ENCODE measurements at places on chromosomes 5 and 9.
A peak's percentile ranks its signal among the peaks of the same experiment; 100 is the strongest.

DNA sequence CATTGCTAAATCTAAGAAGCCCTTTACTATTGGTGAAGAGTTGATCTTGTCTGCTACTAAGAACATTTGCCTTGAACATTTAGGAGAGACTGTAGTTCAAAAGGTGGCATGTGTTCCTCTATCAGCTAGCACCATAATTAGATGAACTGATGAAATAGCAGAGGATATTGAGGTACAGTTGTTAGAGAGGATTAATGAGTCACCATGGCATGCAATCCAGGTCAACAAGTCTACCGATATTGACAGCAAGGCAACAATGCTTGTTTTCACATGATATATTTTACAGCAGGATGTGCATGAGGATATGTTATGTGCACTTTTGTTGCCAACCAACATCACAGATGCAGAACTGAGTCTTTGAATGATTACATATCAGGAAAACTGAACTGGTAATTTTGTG lies 134.3 kb upstream of the CDH9 start:
- no peak for DNase-seq

GRCh38 chr5:122516432-122516743 lies 204.4 kb downstream of the SNCAIP start:
- DNase-seq = no peak

- DNase-seq = no peak
These were observed 103.5 kb downstream of the CDC42SE2 start for GRCh38 chr5:131367219-131367860.

DNA sequence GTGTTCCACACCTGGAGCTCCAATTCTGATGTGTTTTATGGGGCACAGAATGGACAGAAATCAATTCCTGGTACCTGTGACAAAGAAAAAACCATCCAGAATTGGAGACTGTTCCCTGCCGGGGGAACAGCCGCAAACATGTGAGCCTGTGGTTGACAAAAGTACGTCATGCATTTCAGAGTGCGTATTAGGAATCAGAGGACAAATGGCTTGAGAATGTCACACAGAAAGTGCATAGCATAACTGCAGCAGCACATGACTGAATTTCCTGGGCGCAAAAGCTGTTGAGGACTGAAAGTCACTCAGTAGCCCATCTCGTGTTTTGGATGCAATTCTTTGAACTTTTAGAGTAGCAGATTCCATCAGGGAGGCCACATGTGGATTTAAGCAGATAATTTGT lies 85.1 kb downstream of the TRIO start:
- DNase-seq = no peak

GRCh38 chr9:98894171-98894570 lies 49.5 kb upstream of the COL15A1 start:
- no peak for DNase-seq

DNA sequence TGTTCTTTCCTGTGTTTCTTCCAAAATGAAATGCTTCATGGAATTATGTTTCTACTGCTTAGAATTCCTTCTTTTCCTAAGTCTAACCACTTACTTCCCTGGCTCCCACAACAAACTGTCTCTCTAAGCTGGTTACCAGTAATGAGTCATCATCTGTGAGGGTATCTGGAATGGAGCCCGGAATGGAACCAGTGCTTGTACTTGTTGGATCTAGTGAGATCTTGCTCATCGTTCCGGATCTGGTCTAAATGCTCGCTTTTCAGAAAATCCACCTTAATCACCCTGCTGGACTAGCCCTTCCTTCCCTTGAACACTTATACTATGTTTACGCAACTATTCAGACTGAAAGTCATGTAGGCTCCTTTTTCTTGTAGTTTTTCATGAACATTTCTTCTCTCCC lies 184.8 kb downstream of the PBX3 start:
- DNase-seq = no peak

DNA sequence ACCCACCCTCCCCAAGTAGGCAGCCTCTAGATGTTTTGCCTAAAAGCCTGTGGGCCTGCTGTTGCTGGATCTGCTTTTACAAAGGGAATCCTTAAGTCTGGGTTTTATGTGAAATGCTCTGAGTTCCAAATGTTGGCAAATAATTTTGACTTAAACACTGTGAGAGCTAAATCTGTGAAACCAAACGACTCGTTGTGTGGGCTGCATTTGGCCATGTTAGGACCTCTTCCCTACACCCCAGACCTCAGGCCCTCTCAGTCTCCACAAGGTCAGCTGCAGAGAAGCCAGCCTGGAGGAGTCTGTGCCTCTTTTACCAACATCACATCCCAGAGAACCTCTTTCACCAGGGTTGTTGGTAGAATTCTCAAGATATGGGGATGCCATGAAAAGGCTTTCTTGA lies 9.4 kb downstream of the LCP2 start:
- peak; percentile 63 for DNase-seq

- DNase-seq = no peak
These were observed 46.0 kb downstream of the C9orf152 start for GRCh38 chr9:110161940-110162339.

DNA sequence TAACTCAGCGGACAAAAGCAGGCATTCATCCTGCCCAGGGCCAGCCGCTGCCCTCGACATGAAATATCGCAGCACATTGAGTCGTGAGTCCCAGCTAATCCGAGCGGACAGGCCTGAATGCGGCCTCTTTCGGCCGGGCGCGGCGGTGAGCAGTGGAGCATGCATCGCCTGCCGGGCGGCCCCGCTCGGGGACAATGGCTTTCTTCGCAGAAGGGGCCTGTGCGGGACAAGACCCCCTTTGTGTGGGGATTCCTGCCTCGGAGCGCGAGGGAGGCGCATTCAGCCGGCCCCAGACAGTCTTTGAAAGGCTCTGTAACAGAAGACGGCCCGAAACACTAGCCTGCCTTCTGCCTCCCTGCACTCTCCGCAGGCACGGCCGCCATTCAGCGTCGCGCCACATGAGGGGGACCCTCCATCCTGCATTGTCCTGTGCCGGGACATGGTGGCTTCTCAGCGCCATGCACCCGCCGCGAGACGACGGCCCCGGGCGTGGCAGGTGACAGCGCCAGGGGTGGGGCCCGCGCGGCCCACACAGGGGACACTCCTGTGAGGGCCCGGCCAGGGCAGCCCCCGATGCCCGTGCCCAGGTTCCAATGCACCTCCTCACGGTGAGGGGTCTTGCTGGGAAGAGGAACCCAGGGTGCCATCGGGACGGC lies 52.0 kb downstream of the EXD3 start:
- no peak for DNase-seq

DNA sequence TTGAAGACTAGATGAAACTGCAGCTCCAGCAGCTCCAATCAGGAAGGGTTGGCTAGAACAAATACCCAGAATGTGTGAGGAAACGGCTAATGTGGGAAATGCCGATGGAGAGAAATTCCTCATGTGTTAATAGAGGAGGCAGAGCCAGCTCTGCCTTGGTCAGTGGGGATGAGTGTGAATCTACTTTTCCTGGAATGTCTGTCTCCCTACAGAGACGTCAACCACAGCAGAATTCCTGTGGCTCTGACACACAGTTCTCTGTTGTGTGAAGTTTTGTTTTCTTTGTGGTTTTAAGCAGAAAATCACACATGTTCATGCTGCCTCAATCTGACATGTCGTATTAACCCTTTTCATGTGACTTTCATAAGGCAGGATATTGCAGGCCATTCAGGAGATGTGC lies 476.6 kb upstream of the WWC1 start:
- DNase-seq = no peak

DNA sequence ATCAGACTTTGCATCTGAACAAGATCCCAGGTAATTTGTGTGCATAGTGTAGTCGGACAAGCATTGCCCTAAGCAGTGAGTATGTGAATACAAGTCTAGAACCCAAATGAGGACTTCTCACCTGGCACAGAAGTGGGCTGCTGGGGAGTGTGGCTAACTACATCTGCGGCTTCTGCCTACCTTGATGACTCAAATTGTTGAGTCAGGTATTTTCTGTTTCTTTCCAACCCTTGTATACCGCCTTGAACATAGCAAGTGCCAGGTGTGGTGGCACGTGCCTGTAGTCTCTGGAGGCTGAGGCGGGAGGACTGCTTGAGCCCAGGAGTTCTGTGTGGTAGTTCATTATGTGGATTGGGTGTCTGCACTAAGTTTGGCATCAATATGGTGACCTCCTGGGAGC lies 7.9 kb upstream of the JADE2 start:
- DNase-seq = no peak

DNA sequence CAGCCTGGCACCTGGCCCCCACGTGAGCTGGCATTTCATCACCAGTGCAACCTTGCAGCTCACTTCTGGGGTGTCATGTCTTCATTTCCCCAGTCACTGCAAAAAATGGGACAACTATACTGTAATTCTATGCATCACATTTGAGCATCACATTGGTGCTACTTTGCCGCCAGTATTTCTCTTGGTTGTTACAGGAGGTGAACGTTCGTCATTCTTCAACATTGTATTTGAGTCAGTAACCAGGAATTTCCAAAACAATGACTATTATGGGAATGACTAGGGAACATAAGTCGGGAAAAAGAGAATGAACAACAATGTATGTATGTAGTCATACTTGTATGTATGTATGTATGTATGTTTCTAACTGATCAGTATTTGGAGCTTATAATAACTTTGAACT lies 1278.0 kb downstream of the EFNA5 start:
- DNase-seq = no peak

- DNase-seq = no peak
These were observed 1157.4 kb upstream of the CDH18 start for GRCh38 chr5:21145376-21145775.

GRCh38 chr5:67375606-67376005 lies 179.0 kb upstream of the CD180 start:
- no peak for DNase-seq

- no peak for DNase-seq
These were observed 175.0 kb downstream of the GNAQ start for GRCh38 chr9:77856615-77857014.

- DNase-seq = no peak
These were observed 11.3 kb downstream of the ANKDD1B start for GRCh38 chr5:75622564-75622963.

DNA sequence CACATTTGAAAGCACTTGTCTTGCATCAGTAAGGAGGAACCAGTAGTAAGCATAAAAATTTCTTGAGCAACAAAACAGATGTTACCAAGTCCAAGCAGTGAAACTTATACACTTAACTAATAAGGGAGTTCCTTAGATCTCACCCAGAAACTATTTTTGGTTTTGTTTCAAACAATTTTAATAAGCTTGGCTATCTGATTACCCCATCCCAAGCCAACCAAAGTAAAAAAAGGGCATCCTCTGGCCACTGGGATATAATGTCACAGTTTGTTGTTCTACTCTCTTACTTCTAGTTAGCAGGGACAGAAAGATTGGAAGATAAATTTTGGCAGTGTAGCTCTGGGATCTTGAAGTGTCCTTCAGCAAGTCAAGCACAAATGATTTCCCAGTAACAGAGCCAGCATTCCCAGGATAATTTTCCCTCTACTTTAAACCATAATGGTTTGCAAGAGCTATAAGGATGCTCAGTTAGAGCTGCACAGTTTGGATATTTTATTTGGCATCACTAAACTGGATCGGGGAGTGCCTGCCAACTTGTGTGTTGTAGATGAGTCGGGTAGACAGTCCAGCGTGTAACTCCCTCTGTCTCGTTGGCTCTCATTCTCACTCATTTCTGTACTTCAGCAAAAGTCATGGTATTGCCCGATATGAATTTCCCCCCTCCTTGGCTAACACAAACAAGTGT lies 161.9 kb upstream of the HMHB1 start:
- DNase-seq = peak; percentile 13

GRCh38 chr5:162762119-162762518 lies 675.3 kb upstream of the CCNG1 start:
- DNase-seq = no peak

GRCh38 chr5:15499528-15500324 lies at the start of gene FBXL7:
TSS of gene FBXL7 (plus strand) at chr5:15500180.
- no peak for DNase-seq

GRCh38 chr9:132698989-132699388 lies 28.7 kb downstream of the GTF3C4 start:
- no peak for DNase-seq

GRCh38 chr5:91706785-91707520 lies 323.8 kb upstream of the ARRDC3 start:
- DNase-seq = no peak

- peak; percentile 7 for DNase-seq
These were observed 14.8 kb downstream of the ANXA1 start for GRCh38 chr9:73166468-73166867.

- DNase-seq = peak; percentile 79
These were observed 33.1 kb downstream of the APTX start for GRCh38 chr9:32968101-32969011.

- peak; percentile 61 for DNase-seq
These were observed 15.0 kb upstream of the IL12B start for GRCh38 chr5:159345336-159345735.

DNA sequence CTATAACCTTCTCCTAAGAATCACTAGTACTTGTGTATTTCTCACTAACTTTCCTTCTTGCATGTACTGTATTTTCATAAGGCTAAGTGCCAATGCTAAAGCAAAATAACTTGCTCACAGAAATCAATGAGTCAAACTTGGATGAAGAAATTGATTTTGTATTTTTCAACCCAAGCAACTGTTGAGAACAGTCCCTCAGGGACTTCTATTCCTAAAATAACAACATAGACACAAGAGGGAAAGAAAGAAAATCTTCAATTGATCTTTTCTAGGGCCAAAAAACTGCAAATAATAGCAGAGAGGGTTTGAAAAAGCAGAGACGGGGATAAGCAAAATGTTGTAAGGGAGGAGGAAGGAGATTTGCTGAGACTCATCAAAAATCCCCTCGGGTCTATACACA lies 69.8 kb downstream of the HABP4 start:
- DNase-seq = no peak

GRCh38 chr9:129334105-129334935 lies 156.3 kb upstream of the IER5L start:
- peak; percentile 76 for DNase-seq

- DNase-seq = no peak
These were observed 4.6 kb upstream of the ISL1 start for GRCh38 chr5:51378448-51379330.

GRCh38 chr9:93898026-93898425 lies 57.1 kb downstream of the BARX1 start:
- DNase-seq = no peak

DNA sequence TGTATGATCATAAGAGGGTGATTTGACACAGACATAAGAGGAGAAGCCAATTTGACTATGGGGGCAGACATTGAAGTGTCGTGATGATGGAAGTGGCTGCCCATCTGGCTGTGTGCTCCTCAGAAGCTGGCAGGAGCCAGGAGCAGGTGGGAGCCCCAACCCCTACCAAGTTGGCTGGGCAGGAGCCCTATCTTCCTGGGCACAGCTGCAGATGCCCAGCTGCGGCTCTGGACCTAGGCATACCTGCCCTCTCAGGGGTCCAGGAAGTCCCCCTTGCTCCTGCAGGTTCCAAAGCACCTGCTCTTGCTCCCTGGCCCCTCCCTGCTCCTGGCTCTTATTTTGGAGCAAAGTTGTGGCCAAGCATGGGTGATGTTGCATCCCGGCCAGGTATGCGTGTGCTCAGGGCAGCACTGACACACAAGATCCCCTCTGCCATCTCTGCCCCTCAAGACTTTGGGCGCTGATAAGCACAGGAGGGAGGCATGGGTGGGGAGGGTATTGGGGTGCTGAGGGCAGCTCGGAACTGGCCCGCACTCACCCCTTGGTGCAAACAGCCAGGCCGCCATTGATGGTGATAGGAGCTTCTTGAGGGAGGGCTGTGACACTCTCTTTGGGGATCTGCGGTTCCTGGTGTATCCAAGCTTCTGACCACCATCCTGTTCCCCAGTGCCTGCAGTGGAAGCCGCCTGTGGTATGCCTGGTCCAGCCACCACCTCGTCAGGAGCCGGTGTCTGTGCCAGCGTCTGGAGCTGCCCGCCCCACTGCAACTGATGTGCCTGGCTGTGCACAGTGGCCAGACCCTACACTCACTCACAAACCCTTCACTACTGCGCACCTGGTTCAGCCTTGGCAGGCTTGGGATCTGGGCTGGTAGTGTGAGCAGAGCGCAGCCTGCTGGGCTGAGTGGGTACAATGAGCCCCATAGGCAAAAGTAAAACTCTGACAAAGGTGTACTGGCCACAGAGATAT lies 230.9 kb downstream of the CDH9 start:
- DNase-seq = no peak

All from suppressor macrophage treated with lipopolysaccharide for 1 hour (primary cell).